ENCODE measurements at places on chromosomes 4 and X.

- DNase-seq = no peak
These were observed 9.2 kb upstream of the EIF4E start for GRCh38 chr4:98937986-98938720.

DNA sequence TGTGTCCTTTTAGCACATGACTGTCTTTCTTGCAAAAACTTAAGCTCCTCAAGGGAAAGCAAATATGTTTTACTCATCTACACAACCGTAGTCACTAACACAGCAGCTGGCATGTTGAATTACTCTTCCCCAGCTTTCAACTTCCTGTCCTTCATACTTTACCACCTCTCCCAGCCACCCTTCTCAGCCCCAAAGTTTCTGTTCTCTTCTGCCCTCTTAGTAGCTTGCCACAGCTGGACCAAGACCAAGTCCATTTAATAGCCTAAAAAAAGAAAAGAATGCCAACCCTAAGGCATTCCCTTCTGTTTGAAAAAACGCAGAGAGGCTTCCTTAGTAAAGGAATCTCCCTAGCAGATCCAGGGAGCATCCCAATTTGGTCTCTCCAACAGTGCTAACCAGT lies 36.8 kb downstream of the SRPX2 start:
- no peak for DNase-seq

DNA sequence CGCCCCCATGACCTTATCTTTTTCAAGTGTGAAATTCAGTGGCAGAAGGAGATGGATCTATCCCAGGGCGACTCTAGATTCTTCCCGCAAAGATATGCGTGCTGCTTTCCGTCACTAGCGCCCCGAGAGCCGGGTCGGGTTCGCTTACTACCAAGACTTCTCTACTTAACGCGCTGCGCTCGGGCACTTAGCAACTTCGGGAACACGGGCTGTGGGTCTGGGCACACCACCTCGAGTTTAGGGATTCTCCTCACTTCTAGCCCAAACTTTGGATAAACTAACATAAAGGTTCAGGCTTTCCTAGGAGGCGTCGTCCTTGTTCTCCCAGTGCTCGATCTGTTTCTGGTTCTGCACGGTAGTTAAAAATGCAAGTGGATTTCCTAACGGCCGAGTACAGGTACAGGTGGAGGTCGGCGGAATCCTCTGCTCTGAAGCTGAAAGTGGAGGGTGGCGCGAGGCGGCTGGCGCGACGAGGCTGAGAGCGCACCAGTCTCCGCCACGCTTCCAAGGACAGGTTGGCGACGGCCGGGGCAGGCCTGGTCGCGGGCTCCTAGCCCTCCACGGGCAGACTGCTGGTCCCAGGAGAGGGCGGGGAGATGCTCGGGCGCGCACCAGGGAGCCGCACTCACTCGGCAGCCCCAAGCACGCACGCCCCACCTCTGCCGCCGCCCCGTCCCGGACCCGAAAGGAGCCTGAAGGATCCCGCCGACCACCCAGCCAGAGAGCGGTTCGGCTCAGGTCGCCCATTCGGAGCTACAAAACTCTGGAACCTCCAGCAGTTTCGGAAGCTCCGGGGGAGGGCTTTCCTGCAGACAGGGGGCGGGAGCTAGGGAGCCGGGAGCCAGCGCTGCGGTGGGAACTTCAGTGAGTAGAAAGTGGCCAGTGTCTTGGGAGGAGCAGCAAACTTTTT lies 100.8 kb upstream of the TENM3 start:
- no peak for DNase-seq

DNA sequence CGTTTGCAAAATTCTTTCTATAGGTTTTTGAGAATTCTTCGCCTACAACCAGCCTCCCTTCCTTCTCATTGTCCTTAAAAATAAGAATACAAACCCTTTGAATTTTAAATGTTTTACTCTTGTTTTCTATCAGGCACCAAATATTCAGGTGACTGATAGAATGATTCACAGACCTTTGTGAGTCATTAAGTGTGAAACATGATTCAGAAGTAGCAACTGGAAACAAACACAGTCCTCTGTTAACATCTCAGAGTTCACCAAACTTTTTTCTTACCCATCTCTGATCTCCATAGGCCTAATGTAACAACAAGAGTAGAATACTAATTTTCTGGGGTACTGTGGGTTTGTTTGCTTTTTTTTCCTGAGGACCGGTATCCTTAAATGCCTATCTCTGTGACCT lies 63.4 kb upstream of the MAB21L2 start:
- no peak for DNase-seq

DNA sequence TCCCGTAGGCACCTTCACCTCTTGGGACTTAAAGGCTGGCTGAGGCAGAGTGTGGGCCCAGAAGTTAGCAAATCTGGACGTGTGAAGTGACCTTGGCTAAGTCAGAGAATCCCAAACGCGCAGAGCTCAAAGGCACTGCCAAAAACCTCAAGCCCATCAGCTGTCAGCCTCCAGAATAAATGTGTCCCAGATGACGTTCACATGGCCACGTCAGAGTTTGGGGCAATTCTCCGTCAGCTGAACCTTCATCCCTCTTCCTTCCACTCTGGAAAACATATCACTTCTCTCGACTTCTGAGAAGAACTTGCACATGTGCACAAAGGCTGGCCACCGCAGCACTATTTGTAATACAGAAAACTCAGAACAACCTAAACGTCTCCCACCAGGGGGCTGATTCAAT lies 35.7 kb upstream of the APLN start:
- no peak for DNase-seq

DNA sequence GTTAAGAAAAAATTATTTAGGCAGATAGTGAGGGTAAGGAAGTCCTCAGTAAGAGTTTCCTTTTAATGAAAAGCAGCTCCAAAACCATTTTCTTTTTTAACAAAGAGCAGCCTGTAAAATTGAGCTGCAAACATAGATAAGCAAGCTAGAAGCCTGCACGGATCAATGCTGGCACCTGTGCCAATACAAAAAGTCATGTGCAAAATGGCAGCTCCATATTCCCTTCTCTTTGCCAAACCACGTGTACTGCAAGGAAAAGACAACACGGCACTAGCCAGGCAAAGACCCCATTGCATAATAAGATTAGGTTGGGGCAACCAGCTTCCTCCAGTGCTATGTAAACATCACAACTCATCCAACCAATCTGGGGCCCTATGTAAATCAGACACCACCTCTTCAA lies 268.4 kb upstream of the INTU start:
- no peak for DNase-seq

GRCh38 chr4:140198942-140199341 lies 45.0 kb upstream of the MAML3 start:
- DNase-seq = no peak

DNA sequence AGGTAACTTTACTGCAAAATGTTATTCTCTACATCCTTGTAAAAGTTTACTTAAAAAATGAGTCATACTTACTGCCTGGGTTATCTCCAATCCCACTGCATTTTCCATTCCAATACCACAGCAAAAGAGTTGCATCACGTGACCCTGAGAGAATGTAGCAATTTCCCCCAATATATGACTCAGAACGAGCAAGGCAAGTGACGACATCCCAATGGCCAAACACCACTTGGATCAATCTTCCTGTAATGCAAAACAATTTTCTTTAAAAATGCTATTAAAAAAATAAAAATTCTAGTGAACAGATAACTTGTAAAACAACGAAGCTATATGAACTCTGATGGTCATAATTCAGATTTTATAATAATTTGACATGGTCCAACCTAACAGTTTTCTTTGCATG lies 224.3 kb downstream of the DCLK2 start:
- peak; percentile 55 for DNase-seq

DNA sequence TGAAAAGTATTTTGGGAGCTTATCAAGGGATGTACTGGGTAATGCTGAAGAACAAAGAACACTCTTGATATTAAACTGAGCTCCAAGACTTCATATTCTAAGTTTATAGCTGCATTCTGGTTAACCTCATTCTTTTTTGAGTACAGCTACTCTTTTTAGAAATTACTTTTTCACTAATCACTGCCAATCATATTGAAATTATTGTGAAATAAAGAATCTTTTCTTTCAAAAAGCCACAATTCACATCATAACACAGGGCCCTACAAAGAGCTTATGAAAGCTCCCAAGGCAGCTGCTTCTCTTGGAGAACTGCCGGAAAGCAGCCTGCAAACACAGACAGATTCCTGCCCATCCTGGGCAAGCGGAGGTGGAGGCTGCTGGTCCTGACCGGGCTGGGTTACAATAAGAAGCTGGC lies 121.4 kb downstream of the RNF150 start:
- no peak for DNase-seq

GRCh38 chr4:67160394-67160793 lies 384.9 kb downstream of the CENPC start:
- DNase-seq = no peak

GRCh38 chr4:171478181-171478580 lies 335.0 kb upstream of the GALNTL6 start:
- no peak for DNase-seq

- peak; percentile 71 for DNase-seq
These were observed 68.4 kb downstream of the RHOH start for GRCh38 chr4:40264995-40265909.

DNA sequence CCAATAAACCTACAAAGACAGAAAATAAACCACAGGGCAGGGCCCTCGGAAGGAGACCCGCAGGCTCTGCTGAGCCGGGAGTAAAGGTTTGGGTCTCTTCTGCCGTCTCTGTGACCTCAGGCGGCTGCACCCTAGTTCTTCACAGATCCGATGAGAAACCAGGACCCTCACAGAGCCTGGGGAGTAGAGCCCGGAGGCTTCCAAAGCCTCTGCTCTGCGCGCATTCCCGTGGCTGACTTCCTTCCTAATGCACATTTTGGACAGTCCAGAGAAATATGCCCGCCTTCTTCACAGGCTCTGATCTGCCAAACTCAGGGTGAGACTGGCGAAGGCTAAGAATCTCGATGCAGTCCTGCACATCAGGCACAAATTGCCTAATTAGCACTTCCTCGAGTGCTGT lies 245.5 kb downstream of the EVC2 start:
- DNase-seq = no peak

DNA sequence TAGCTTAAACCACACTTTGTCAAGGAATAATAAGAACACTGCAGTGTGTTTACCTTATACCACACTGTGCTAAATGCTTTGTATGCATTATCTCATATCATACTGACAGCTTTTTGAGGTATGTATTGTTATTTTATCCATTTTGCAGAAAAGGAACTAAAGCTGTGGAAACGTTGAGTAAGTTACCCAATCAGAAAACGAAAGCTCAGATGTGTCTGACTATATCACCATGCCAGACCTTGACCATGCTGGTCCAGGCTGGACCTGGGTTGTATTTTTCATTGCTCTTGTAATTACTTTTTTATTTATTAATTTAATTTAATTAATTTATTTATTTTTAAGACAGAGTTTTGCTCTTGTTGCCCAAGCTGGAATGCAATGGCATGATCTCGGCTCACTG lies 2.1 kb downstream of the HSD17B11 start:
- DNase-seq = no peak
